Stimulated activated CD4-positive, alpha-beta T cell treated with anti-CD3 and anti-CD28 coated beads, TNF-alpha, amount 100 ng/mL, for 24 hours (primary cell): ENCODE measurements at places on chromosomes 12 and 14.

- DNase-seq: no peak
Observed at GRCh38 chr12:115920395-115921183, 356.9 kb downstream of the MED13L start.

- no peak for DNase-seq
Observed at GRCh38 chr12:86712425-86712843, 456.2 kb upstream of the MGAT4C start.

- no peak for DNase-seq
Observed at GRCh38 chr12:50053583-50053982, 3.8 kb upstream of the ASIC1 start.

- DNase-seq: no peak
Observed at GRCh38 chr12:130124605-130125244, 37.5 kb upstream of the FZD10 start.

GRCh38 chr12:91523831-91524230 lies 341.2 kb upstream of the DCN start:
- no peak for DNase-seq

DNA sequence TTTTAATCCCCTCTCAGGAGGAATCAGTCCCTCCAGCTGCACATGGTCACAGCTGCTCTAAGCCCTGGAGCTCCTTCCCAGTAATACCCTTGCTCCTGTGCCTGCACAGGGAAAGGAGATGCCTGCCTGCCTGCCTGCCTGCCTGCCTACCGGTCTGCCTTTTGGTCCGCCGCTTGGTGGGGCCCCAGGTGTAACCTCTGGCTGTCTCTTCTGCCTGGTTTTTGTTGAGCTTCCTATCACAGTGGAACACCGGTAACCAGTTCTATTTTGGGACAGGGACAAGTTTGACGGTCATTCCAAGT lies 99.8 kb downstream of the DAD1 start:
- no peak for DNase-seq

DNA sequence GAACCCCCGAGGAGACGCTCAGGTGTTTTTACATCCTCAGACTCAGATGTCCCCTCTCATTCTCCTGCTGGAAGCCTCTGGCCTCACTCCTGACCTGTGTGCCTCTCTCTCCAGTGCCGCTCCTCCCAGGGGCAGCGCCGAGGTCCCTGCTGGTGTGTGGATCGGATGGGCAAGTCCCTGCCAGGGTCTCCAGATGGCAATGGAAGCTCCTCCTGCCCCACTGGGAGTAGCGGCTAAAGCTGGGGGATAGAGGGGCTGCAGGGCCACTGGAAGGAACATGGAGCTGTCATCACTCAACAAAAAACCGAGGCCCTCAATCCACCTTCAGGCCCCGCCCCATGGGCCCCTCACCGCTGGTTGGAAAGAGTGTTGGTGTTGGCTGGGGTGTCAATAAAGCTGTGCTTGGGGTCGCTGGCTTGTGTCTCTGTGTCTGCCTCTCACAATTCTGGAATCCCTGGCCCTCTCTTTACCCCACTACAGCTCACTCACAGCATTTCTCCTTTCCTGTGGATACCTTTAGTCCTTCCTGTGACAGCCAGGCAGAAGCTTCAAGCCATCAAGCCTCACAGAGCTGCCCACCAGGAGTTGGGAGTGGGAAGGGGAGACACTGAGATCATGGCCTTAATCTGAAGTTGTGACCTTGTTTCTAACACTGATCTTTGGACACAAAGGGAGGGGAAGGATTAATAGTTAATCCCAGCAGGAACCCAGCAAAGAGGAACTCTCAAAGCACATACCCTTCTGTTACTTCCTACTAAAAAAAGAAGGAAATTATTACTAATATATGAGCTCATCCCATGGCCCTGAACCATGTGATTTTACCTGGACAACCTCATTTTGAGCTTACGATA lies 1.1 kb upstream of the SOAT2 start:
- DNase-seq: no peak

DNA sequence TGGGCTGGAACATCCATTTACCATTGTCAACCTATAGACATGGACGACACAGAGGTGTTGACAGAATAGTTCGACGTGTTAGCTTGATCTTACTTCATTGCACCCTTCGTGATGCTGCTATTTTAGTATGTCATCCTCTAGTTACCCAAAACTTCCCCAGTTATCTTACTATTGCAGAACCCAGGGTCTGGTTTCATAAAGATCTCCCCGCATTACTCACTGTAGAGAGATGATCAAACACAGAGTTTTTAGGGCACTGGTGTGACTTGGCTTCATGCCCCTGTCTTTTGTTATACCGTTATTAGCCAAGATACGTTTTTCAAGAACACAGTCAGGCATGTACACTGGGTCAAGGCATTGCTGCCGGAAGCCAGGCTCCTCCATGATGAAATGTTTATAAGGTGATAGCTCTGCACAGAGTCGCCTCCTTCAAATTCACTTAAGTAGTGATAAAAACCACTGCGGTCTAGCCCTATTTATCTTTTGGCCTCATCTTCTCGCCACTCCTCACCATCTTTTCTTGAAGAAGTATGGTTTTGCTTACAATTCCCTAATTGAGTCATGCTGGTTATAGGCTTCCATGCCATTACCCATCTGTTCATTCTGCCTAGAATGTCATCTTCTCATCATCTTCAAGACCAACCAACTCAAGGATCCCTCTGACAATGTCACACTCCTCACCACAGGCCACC lies 1127.9 kb downstream of the VRK1 start:
- no peak for DNase-seq

DNA sequence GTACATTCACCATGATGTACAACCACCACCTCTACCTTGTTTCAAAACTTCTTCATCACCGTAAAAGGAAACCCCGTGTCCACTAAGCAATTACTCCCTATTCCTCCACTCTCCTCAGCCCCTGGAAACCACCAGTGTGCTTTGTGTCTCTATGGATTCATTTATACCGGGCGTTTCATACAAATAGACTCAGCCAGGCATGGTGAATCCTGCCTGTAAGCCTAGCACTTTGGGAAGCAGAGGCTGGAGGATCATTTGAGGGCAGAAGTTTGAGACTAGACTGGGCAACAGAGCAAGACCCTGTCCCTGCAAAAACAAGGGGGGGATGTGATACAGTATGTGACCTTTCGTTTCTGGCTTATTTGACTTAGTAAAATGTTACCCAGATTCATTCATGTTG lies 21.2 kb upstream of the RNF34 start:
- no peak for DNase-seq

GRCh38 chr14:30854492-30854891 lies 19.9 kb upstream of the COCH start:
- DNase-seq: no peak

DNA sequence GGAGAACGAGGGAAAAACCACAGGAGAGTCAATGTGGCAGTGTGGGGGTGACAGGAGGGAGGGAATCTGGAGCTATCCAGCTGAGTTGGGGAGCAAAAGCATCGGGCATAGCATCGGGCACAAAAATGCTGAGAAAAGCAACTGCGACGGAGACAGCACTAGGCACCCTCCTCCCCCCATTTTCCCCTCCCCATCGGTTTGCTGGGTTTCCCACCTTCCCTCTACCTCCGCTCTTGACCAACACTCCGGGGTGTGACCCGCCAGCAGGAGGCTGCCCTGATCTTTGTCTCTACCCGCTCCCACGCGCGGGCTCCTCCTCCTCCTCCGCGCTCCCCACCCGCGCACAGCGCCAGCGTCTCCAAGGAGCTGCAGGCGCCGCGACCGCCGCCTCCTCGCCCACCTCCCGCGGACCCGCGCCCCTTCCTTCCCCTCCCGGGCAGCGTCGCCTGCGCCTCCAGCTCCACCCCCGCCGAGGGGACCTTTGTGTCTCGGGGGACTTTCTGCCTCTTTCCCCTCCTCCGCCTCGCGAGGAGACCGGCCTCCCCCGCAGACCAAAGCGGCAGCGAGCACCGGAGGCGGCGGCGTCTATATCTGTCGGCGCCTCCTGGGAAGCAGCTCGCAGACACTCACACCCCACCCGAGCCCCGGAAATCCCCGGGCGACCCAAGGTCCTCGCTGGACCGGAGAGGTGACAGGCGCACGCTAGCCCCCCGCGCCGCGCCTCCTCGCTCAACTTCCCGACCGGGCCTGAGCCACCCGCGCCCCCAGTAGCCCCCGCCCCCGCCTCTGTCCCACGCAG lies 920 bp downstream of the CDK17 start:
- peak; percentile 48 for DNase-seq

GRCh38 chr14:38143659-38144505 lies 63.8 kb upstream of the SSTR1 start:
- DNase-seq: no peak

DNA sequence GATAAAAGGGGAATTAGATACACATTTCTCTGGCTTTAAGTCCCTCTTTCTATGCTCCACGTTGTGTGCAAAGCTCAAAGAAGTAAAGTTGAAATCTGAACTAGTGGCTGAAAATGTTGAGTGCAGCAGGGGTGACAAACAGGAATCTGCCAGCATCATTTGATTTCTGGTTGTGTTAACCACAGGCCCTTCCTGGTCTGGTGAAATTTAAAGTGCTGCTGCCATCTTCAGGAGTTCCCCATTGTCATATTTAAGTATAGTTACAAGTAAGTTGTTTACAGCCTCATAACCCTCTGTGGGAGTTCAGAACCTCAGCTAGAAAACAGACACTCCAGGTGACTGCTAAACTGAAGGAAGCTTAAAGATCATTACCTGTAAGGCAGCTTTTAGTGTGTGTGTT lies 90.9 kb upstream of the CCDC196 start:
- DNase-seq: no peak

- no peak for DNase-seq
Observed at GRCh38 chr12:98465505-98465904, 49.9 kb upstream of the TMPO start.

- DNase-seq: no peak
Observed at GRCh38 chr12:57477710-57478681, 1.7 kb downstream of the ARHGAP9 start.

GRCh38 chr14:50233951-50234250 lies 2.5 kb upstream of the SOS2 start:
- DNase-seq: no peak

- no peak for DNase-seq
Observed at GRCh38 chr12:65937806-65938205, 113.5 kb downstream of the HMGA2 start.

DNA sequence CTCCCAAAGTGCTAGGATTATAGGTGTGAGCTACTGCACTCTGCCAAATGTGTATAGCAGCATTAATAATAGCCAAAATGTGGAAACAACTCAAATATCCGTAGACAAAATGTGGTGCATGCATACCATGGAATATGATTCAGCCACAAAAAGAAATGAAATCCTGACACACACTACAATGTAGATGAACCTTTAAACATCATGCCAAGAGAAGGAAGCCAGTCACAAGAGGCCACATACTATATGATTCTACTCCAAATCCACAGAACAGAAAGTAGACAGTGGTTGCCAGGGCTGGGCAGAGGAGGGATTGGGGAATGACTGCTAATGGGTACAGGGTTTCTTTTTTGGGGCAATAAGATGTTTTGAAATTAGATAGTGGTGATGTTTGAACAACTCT lies 7.7 kb upstream of the TMED2 start:
- no peak for DNase-seq

GRCh38 chr14:24078146-24078545 lies 6.8 kb downstream of the CPNE6 start:
- DNase-seq: no peak

GRCh38 chr12:22855456-22855855 lies 230.5 kb downstream of the ETNK1 start:
- DNase-seq: no peak

DNA sequence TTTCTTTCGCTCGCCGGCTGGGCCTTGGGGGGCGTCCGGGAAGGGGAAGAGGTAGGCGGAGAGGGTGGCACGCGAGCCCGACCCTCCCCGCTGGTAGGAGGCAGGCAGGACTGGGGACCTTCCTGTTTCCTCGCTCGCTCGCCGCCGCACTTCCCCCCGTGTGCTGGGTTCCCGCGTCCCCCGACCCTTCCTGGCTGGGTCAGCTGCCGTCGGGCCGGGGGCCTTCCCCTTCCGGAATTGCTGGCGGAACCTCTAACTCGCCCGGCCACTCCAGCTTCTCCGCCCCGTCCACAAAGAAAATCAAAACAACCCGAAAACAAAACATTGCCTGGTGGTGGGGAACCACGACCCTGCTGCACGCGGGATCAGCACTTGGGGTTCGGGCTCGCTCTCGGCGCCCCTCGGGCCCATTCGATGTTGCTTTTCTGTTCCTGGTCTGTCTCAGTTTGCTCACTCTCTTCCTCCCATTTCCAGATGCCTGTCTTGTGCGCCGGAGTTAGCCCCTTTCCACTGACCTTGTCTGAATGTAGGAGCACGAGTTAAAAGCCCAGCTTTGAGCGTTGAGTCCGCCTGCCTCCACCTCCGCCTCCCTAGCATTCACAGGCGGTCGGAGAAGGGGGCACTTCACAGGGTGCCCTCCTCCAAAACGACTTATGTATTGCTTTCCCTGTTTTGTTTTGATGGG lies 581 bp downstream of the PAPOLA start:
- peak; percentile 22 for DNase-seq

DNA sequence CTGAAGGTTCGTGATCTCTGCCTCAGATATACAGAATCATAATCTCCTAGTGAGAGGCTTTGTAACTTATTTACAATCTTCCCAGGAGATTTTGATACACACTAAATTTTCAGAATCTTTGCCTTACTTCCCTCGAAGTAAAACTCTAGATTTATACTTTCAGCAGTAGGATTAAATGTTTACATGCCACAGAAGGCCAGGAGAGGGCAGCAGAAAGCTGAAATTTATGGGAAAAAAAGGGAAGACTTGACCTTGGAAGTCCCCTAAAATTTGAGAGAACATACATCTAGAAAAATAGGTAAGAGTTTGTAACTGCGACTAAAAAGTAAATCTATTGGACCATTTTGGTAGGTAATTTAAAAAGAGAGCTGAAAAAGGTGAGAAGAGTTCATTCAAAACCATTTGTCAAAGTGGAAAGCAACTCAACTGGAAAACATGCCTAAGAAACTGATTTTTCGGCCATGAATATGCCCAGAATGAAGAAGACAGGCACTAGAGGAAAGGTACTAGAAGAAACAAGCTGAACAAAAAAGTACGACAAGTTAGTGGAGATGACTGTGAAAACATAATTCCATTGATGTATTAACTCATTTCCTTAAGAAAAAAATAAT lies 242.0 kb upstream of the MDGA2 start:
- DNase-seq: no peak

GRCh38 chr12:123886931-123887582 lies 85.6 kb downstream of the CCDC92 start:
- DNase-seq: no peak

DNA sequence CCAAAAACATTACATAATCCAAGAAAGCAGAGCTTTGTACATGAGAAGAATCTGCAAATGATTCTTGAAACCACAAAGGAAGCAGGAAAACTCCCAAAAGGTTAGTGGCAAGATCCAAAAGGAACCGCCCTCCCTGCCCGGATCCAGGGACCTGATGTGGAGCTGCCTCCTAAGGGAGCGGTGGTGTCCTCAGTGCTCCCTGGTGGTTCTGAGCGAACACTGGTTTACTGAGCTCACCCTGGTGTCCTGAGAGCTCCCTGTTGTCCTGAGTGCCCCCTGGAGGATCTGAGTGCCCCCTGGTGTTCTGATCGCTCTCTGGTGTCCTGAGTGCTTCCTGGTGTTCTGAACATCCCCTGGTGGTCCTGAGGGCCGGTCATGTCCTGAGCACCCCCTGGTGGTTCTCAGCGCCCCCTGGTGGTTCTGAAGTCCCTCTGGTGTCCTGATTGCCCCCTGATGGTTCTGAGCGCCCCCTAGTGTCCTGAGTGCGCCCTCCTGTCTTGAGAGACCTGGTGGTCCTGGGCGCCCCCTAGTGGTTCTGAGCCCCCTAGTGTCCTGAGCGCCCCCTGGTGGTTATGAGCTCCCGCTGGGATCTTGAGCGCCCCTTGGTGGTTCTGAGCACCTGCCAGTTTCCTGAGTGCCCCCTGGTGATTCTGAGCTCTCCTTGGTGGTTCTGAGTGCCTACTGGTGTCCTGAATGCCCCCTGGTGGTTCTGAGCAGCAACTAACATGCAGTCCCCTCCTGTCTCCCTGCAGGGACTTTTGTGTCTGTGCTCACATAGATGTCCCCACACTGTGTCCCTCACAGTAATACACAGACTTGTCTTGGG lies 891.1 kb downstream of the TMEM121 start:
- peak; percentile 99 for DNase-seq
